ENCODE measurements at places on chromosomes 3 and 15. TPM values are rescaled to one million over a fixed set of nuclear protein-coding genes. Genes with fewer than 3 reads are reported as not detected.
A peak's percentile ranks its signal among the peaks of the same experiment; 100 is the strongest.

MUC4 gene
- total RNA-seq: not detected

DNA sequence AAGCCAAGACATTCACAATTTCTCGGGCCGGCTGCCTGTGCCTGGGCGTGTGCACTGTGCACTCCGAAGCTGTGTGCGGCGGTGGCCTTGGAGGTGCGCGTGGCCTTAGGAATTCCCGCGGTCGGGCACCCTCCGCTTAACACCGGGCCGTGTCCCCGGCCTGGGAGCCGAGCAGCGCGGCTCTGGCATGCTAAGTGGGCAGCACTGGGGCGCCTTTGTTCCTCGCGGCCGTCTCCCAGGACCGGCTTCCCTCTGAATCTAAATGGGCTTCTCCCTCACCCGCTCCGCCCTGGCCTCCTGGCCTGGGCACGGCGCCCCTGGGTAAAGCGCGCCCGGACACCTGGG, 498 bp upstream of the ARNT2 start:
- DNase-seq: peak; percentile 41

DNA sequence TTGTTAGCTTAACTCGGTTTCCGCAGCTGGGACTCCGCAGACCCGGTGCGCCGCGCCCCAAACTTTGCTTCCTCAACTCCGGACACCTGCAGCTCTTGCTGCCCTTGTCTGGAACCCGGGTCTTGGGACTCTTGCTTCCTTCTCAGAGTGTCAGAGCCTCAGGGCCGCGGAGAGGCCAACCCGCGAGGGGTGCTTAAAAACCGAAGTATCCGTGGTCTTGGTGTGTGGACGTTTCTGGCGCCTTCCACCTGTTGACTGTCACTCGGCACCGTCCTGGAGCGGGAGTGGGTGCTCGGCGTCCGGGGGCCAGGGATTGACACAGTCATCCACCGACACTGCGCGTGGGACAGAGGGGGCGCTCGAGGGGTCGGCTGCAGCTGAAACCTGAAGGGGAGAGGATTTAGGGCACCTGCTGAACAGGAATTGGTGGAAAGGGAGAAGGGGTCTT, 386 bp downstream of the SQOR start:
- peak; percentile 82 for DNase-seq

GRCh38 chr3:100006570-100007271, 107.6 kb downstream of the FILIP1L start:
- DNase-seq: no peak

Data from Right ventricle myocardium superior (tissue), 1 donor.